ENCODE measurements at places on chromosomes 6 and 20.

DNA sequence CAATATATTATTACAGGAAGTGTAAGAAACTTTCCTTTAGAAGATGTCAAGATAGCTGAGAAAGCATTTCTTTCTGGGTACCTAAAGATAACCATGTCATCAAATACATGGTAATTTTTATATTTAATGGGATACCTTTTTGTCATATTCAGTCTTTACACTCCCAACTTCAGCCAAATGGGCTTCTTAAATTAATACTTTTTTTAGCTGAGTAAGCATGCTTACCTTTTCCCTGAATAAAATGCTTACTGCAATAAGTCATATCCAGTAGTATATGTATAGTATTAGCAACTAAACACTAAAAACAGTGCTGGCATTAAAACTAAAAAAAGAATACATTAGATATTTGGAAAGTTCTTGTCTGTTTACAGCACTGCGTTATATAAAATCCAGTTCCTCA is 17.4 kb upstream of the PBOV1 start:
- no peak for DNase-seq

DNA sequence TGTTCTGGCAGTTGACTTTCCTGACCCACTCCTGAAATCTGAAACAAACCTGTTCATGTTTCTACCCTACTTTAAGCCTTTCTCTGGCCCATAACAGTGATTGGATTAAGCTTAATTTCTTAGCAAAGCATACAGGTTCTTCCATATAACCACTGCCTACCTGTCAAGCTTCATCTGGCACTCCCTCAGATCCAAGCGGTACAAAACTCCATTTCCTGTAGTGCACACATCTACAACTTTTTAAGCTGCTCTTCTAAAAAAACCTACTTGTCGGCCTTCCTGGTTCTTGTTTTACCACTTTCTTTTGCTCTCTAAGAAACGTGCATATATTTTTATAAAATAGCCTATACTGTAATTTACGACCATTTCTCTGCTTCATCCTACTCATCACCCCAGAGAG is 916 bp upstream of the PPP1R11 start:
- DNase-seq: no peak

DNA sequence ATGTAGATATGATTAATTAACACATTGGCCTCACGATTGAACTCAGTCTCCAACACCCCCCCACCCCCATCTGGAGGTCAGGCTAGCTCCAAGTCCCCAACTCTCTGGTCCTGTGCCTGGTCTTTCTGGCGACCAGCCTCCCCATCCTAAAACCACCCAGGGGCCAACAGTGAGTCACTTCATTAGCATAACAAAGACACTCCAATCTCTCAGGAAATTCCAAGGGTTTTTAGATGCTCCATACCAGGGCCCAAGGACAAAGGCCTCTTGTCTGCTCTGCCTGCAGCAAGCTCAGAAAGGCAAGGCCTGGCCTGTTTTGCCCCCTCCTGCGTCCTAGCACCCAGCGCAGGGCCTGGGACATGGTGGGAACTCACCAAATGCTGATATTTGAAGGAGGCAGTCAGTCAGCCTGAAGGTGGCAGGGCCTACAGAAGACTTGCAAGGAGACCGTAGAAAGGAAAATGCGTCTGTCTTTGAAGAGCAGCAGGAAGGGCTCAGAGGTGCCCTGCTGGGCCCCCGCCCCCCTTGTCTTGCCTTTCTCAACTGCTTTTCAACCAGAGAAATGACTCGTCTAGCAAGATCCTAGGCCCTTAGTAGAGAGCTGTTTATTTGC is 184.7 kb downstream of the CDH4 start:
- peak; percentile 31 for DNase-seq

- DNase-seq: no peak
Observed at GRCh38 chr6:21182589-21182988, 411.0 kb upstream of the SOX4 start.

DNA sequence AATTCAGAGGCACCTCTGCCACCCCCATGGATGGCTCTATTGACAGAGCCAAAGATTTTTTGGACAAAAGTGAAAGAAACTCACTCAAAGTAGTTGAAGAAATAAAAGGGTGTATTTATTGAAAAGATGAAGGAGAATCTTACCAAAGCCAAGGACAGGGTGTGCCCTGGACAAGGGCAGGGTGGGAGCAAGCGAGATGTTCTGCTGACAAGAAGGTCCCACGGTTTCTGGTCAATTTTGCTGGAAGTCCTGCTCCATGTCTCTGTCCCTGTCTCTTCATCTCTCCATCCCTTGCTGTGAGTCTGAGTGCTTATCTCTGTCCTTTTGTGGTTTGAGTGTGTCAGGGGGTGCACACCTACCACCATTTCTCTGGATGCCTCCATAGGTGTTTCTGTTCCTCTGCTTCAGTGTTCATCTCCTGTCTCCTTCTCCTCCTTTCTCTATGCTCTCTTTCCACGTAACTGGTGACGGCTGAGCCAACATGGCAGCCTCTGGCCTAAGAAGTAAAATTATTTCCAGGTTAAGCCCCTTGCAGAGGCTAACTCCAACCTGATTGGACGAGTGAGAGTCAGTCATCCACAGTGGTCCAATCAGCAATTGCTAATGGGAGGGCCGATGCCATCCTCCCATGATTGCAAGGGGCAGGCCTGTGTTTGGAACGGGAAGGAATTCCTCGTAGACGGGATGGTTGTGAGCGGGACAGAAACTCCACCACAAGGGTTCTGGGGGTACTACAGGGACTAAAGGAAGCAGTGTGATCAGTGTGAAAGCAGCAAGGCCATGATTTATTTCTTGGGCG is 502.1 kb upstream of the CDH4 start:
- DNase-seq: no peak

GRCh38 chr20:55097621-55098020 is 622.2 kb downstream of the DOK5 start:
- DNase-seq: no peak
